ENCODE measurements at places on chromosomes 2 and 18.
A peak's percentile ranks its signal among the peaks of the same experiment; 100 is the strongest.

DNA sequence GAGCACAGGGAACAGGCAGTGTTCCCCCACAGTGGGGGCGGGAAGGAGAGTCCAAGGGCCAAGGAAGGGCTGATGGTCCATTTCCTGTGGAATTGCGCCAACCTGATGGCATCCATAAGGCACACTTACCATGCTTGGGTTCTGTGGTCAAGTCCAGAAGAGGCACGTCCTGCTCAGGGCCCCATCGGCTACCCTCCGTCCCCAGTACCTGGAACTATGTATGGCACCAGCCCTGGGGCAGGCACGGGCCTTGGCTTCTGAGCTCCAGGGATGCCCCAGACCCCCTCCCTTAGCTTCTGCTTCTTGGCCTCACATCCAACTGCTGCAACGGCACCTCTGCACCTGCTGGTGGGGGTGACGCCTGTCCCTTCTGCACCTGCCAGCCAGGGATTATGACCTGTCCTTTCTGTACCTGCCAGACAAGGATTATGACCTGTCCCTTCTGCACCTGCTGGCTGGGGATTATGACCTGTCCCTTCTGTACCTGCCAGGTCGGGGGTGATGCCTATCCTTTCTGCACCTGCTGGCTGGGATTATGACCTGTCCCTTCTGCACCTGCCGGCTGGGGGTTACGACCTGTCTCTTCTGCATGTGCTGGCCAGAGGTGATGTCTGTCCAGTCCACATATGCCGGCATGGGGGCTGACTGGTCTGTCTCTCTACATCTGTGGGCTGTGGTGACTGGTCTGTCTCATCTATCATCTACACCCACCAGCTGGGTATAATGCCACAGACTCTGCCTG, 45.4 kb upstream of the SNTG2 start:
- no peak for DNase-seq

DNA sequence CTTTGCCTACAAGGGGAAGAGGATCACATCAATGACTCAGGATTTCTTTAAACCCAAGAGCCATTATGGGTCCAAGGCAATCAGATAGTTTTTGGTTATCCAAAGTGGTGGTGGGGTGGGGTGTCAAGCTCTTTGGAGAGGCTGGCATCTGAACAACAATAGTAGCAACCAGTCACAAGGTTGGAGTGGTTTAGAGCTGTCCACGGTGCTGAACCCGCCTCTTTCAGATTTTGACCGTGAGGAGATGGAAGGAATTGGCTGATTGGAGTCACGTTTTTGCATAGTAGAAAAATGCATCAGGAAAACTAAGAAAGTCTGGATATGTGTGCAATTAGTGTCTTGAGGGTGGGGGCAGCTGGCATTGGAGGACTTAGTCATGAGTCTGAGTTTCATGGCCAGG, 159.9 kb downstream of the LOXHD1 start:
- DNase-seq, result peak; percentile 31

DNA sequence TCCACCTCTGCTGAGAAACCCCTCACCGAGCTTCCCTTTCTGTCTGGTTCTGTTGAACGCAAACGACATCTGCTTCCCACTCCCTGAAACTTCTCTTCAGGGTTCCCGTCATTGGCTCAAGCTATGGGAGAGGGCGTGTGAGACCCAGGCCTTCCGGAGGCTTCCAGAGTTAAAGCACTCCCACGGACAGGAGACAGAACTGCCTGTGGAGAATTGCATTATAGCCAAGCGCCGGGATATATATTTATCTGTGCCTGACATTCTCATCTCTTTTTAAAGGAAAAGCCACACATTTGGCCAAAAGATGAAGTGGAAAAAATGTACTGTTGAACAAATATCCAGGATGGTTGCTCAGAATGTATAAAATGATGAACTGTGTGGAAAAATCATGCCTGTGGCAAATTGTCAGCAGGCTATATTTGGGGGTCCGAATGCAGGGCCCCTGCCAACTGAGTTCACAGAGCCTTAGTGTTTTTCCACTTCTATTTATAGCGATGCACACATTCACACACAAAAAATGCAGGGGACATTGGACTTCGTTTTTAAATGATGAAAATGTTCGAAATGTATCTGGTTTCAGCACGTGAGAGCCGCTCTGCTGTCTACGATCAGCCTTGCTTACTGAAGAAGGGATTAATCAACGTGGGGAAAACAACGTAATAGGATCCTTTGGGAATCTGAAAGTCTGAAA, 59.5 kb downstream of the E2F6 start:
- DNase-seq, result peak; percentile 83

DNA sequence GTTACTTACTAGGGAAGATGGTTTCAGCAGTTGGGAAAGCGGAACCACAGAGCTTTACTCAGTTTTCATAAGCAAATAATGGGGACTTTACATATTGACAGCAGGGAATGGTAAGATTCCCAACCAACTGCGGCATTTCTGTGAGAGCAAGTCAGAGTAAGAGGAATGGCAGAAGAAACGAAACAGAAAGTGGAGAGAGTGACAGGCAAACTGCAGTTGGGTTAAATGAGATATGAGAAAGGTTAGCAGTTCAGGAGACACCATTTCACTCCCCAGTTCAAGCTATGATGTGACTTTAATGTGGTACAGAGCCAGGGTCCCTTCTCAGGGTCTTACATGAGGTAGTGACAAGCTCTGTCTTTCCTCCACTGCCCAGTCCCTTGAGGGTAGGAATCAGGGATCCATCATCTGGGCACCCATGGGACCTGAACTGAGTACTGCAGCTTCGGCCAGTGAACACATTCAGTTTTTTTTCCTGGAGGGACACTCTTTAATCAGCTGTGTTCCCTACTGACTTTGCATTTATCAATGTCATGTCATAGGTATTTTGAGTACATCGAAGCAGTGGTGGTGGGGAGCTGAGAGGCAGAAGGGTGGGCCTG, 33.0 kb upstream of the GREB1 start:
- DNase-seq, result no peak

DNA sequence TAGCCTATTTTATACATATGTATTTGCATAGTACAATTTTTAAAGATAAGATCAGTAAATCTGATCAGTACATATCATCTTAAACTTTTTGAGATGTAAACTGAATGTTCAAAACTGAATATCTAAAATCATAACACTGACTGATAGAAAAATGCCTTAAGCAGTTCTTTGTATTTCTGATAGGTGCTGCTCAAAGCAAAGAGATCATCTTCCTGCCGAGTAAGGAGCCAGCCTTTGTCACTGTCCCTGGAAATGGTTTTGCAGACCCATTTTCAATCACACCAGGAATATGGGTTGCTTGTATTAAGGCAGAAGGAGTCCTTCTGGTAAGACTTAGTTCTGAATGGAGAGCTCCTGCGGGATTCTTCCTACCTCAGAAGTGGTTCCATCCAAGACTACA, 135.0 kb downstream of the LAMA3 start:
- no peak for DNase-seq

GRCh38 chr18:64618390-64618789, 469.5 kb upstream of the LINC00305 start:
- no peak for DNase-seq

DNA sequence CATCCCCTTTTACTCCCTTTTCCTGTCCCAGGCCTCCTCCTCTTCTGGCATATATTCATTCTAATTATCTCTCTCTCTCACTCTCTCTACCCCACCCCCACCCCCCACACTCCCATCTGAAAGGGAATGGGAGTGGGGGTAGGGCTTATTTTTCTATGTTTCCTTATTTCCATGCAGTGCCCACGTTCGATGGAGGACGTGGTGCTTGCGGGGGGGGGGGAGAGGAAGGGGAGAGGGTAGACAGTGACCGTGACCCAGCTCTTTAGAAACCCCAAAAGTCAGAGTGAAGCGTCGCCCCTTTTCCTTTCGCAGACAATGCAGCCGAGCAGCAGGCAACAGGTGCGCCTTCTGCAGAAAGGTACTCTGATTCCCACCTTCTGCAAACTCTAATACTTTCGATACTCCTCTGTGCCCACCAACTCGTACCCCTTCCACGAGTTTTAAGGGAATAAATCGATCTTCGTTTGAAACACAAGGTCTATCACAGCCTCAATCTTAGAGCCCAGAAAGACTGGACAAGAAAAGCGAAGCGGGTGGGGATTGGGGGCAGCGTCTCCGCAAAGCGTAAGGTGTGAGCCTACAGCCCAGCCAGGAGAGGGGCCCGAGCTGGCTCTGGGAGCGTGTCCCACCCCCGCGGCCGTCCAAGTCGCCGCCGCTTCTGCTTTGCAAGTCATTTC, 891 bp upstream of the NR4A2 start:
- no peak for DNase-seq

DNA sequence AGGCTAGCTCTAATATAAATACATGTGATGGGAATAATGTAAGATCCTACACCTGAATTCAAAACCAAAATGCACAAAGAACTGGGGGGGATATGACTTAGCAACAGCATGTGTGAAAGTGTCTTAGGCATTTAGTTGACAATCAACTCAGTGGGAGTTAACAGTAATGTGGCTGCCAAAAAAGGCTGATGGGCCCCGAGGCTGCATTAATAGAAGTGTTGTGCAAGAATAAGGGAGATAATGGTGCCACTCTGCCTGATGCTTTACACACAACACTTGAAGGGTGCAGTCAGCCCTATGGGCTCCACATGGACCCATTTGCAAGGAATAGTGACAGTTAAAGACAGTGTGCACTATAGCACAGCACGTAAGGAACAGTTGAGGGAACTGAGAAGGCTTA, 649.4 kb upstream of the ZEB2 start:
- no peak for DNase-seq

DNA sequence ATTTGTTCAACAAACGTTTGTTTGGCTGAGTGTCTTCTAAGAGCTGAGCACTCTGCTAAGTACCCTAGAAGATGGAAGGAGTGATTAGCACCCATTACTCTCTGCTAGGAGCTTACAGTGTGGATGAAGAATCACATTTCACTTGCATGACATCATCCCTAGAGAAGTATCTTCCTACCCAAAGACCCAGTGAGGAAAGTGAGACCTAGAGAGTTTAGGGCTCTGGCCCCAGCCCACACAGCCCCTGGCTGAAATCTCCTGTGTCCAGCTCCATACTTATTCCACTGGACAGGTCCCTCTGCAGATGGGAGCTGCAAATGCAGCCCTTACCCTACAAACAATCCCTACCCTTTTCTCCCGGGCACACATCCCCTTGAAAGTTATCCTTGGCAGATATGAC, 26.8 kb upstream of the EPAS1 start:
- peak; percentile 24 for DNase-seq

DNA sequence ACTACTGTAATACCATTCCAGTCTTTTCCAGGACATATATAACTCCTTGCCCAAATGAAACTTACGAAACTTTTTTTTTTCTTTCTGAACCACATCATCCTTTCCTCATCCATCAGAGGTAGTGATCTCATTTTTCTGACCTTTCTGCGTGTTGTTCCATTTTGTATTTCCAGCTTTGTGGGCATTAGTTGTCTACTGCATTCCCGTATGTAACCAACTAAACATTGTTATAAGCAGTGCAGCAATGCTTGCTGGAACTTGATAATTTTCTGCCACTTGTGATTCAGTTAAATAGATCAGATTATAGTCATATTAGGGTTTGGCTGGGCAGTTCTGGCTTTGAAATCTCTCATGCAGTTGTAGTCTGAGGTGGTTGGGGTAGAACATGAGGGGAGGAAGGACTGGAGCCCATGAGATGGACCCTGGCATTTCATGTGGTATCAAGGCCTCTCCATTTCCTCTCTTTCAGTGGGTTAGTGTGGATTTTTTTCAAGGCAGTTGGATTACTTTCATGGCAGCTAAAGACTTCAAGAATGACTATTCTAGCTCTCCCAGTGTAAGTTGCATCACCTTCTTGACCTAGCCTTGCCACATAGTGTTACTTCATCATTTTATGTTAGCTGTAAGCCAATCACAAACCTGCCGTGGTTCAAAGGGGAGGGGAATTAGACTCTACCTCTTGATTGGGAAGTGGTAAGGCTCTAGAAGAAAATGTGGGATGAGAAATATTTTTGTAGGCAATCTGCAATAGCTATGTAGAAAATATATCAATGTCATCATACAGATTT, 80.5 kb downstream of the EHBP1 start:
- peak; percentile 54 for DNase-seq

DNA sequence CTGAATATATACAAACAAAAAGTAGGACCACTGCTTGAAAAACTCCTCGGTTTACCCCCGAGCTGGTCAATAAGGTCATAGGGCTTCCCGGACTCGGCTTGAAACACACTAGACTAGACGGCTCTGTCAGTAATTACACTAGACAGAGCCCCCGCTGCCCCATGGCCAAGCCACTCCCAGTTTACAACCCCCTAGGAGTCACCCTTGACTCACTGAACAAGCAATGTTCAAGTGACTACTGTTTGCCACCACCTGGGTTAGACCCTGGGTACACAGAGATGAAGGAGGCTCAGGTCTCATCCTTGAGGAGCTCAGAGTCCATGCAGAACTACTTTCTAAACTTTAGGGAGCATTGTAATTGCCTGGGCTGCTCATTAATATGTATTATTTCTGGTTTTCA, 13.7 kb upstream of the PRELID3A start:
- no peak for DNase-seq

DNA sequence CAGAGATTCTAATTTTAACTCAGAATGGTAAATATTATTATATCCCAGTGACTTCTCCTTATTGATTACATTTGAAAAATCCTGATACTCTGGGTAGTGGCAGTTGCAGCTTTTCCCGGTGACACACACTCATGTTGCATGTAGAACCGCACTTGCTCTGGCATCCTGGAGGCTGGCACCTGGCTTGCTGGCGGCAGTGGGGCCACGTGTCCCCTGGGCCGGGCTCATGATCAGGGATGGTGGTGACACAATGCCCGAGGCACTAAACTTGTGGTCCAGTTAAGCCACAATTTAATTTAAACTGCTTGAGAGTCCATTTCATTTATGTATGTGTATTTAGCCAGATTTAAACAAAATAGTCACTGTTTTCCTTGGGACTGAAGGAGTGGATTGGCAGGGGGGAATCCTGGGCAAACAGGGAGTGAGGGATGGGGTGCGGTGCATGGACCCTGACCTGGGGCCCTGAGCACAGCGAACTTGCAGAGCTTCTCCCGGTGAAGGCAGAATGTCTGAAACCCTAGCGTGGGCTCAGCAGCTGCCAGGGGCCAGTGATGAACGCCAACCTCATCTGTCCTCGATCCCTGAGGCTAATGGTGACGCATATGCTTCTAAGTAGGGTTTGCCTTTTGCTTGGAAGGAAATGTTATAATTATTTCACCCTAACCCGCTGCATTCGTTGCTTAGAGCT, 50.0 kb downstream of the KCNG2 start:
- no peak for DNase-seq

GRCh38 chr18:59623456-59624368, 73.5 kb downstream of the CCBE1 start:
- peak; percentile 91 for DNase-seq
